ENCODE measurements at places on chromosomes 4 and X.

DNA sequence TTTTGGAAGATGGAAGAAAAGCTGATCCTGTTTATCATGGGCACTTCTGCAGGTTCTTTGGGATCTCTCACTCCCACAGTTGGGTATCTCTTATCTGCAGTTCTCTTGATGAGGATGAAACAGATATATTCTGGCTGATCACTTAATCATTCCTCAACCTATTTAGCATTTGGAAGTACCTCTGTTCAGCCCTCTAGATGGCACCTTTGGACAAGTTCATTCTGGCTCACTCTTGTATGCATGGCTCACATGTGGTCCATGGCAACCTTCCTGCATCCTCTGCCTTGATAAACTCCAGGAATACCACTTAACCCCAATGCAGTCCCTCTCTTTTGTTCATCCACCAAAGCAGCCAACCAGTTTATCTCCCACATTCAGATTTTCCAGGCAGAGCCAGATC, 74.2 kb downstream of the SMARCA5 start:
- DNase-seq, result no peak

DNA sequence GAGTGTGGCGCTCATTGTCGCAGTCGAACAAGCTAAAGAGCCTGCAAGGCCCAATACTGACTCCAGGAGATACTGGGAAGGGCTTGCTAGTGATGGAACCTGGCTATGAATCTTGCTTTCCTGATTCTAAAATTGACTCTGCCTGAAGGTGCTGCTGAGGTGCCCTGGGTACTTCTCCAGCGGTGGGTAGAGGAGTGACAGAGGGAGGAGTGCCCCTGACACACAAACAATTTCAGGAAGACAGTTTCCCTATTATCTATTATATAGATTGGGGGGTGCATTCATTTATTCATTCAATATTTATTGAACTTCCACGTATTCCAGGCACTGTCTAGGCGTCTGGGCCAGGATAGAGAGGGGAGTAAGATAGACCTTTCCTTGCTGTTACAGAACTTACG, 339.2 kb upstream of the GATB start:
- DNase-seq, result no peak

- peak; percentile 50 for DNase-seq
These were observed 13.1 kb upstream of the EOLA1 start for GRCh38 chrX:149527705-149528104.

DNA sequence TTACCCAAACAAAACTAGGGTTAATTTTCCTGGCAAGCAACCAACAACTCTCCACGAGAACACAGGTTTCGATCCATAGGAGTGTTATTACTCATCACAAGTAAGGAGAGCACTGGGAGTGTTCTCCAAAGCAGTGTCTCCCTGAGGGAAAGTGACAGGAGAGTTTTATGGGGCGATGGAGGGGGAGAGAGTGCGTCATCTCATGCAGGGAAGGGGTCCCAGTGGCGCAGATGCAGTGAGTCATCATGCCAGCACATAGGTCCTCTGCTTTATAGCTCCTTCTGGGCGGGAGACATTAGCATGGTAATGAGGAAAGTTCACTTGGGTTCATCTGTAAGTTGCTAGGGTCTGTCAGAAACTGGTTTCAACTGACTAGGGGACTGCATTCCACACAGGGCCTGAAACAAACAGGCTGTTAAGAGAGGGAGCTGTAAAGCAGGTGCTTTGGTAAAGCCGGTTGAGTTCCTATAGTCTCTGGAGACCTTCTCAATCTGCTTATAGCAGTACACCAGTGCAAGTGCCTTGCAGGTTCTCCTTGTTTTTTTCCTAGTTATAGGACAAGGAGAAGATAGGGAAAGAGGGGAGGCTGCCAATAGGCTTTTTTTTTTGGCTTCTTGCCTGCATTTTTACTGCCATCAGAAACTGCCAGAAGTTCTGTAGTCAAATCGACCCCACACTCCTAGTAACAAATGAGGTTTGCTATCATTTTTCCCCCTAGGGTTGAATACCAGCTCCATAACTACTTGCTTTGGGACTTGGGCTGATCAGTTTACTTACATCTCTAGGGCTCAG, 12.8 kb upstream of the BOD1L1 start:
- no peak for DNase-seq

GRCh38 chr4:138977524-138977923, 38.1 kb upstream of the NOCT start:
- DNase-seq, result no peak

- no peak for DNase-seq
These were observed 5.1 kb upstream of the TNIP2 start for GRCh38 chr4:2761035-2761923.

- no peak for DNase-seq
These were observed 24.2 kb upstream of the AMELX start for GRCh38 chrX:11269006-11269405.

GRCh38 chr4:34108391-34108790, 2135.9 kb downstream of the ARAP2 start:
- DNase-seq, result no peak

GRCh38 chr4:128573781-128574508, 235.6 kb upstream of the JADE1 start:
- DNase-seq, result no peak

GRCh38 chrX:101051153-101051548, 760 bp downstream of the TRMT2B start:
- no peak for DNase-seq

Data from CD4-positive, alpha-beta T cell treated with Interleukin-6 at 100 ng/mL for 8 hours (primary cell).